ENCODE measurements at places on chromosomes 13 and 19.

DNA sequence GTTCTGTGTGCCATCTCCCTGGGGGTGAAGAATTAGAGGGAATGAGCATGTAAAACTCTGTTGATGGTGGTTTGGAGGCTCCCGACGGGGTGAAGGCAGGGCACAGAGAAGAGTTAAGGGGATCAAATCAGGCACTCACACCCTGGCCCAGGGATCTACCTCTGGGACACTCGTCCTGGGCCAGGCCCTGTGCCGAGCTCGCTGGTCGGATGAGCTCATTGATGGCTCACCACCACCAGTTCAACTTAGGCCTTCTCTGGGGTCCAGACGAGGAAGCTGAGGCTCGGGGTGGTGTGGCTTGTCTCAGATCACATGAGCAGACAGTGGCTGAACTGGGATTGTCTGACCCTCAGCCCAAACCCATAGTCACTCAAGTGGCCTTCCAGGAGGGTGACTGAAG lies 1.6 kb downstream of the NACC1 start:
- no peak for DNase-seq

- DNase-seq, result no peak
These were observed 25.5 kb downstream of the KCTD12 start for GRCh38 chr13:76860706-76861105.

- DNase-seq, result no peak
These were observed 499.8 kb downstream of the GPC6 start for GRCh38 chr13:93726173-93726957.

DNA sequence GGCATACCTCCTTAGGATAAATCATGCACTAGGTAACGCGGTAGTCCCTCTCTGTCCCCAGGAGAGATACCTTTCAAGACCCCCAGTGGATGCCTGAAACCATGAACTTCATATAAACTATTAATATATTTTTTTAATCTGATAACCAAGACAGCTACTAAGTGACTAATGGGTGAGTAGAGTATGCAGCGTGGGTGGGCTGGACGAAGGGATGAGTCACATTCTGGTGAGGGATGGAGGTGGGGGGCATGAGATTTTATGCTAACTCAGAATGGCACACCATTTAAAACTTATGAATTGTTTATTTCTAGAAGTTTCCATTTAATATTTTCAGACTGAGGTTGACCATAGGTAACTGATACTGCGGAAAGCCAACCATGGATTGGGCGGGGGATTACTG lies 46.2 kb downstream of the CDK8 start:
- DNase-seq, result no peak

GRCh38 chr19:13040232-13040947 lies 45.1 kb downstream of the NFIX start:
- no peak for DNase-seq

DNA sequence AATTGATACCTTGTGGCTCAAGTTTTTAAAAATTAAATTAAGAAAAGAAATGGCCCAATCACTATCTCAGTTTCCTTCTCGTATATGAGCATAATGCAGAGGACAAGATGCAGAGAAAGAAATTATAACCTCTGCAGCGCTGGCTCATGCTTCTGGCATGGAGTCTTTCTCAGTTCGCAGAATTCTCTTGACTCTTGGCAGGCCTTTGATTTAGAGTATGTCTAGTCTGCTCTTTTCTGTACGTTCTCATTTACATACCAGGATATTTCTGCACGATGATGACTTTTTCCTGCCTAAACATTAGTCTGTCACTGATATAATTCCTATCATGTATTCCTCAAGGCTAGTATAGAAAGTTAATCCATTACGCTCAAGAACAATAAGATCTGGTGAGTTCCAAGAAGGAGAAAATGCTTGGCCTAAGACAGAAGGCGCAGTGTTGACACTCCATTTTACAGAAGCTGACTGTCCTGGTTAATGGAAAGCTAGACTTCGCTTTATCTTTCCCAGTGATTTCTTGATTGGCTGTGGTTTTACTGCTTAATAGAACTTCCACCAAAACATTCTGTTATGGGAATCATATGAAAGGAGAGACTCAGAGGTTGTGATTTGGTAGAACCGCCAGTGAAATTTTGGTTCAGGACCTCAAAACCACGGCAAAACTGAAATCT lies 1.7 kb upstream of the SMAD9 start:
- DNase-seq, result no peak

- DNase-seq, result no peak
These were observed 11.6 kb downstream of the OXGR1 start for GRCh38 chr13:96982672-96983071.

DNA sequence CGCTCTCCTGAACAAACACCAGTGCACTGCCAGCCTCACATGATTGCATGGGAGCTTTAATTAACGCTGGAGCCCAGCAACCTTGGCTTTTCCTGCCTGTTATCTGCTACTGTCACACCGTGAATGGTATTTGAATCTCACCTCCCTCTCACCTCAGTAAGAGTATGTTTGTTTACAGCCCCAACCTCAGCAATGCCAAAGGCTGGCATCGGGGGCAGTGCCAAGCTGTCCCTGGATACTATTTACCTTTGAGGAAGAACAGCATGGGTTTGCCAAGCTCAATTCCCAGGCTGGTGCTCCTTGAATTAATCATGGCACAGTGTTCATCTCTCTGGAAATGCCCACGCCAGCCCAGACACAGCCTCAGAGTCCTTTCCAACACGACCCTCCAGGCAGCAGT lies 57.2 kb upstream of the SERPINE3 start:
- DNase-seq, result no peak

DNA sequence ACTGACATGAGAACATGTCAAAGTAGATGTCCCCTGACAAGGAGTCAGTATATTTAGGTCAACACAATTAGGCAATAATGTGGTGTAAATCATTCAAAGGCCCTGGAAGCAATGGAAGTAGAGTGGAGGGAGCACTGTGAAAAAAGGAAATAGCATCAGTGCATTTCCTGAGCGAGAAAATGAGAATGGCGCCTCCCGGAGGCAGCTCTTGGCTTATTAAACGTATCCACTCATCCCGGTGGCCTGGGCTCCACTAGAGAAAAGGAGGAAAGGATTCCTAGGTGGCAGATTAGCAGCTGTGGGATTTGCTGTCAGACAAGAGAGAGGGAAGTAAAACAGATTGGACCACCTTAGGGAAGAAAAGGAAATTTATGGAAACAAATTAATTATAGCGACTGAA lies 173.7 kb upstream of the TMTC4 start:
- DNase-seq, result no peak

DNA sequence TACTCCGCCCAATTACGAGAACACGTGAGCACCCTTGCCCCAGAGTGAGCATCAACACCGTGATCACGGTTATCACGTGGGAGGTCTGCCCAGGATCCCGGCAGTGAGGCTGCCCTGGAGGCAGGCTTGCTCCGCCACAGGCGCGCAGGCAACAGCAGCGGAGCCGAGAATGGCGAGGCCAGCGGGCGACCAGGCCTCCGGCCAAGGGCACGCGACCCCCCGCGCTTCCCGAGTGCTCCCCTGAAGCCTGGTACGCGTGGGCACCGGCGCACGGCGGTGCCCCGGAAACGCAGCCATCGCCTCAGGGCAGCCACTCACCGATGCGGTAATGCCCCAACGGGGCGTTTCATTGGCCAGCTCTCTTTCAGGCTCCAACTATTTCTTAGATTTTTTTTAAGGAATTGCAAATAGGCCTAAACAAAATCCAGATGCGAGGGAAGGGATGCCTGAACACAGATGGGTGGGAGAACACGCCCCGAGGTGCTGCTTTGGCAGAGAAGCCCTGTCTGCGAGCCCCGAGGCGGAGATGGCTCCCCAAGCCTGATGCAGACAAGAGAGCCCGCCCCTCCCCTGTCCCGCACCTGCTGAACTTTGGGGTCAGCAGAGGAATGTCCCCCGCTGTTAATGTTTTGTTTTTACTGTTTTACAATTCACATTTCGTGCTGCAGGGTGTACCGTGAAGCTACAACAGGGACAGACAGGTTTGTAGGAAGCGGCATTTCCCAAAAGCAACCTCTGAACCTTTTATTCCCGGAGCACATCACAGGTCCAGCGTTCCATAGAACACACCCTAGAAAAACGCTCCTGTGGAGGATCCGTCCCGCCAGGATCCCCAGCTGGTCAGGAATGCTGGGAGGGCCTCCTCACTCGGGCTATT lies 132.7 kb downstream of the ZDHHC20 start:
- no peak for DNase-seq

Data from T-helper 2 cell (primary cell).